ENCODE measurements at places on chromosomes 3 and 15.
A peak's percentile ranks its signal among the peaks of the same experiment; 100 is the strongest.

DNA sequence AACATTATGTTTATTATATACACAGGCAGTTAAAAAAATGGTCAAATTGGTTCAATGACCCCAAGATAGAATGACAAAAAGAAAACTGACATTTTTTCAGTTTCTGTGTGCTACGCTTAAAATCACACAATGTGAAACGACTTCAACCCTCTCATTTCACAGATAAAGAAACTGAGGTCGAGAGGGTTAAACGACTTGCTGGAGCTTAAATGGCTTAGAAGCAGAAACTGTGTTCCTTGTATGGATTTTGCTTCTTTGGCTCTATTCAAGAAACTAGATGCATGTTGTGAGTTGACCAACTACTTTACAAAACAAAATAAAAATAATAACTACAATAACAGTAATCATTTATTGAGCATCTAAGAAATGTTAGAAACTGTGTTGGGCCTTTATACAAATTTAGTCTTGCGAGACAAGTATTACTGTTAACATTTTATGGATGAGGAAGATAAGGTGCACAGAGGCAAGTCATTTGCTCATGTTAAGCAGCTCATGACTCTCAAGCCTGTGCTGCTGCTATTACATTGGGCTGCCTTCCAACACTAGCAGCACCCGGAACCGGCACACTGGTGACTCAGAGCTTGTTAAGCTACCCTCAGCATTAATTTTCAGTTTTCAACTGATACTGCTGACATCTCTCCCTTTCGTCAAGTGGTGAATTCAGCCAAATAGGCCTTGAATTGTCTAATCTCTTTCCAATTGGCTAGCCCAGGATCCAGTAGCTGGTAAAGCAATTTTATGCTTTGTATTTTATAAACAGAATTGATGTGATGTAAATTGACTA, 487.6 kb downstream of the NAALADL2 start:
- DNase-seq: peak; percentile 83

DNA sequence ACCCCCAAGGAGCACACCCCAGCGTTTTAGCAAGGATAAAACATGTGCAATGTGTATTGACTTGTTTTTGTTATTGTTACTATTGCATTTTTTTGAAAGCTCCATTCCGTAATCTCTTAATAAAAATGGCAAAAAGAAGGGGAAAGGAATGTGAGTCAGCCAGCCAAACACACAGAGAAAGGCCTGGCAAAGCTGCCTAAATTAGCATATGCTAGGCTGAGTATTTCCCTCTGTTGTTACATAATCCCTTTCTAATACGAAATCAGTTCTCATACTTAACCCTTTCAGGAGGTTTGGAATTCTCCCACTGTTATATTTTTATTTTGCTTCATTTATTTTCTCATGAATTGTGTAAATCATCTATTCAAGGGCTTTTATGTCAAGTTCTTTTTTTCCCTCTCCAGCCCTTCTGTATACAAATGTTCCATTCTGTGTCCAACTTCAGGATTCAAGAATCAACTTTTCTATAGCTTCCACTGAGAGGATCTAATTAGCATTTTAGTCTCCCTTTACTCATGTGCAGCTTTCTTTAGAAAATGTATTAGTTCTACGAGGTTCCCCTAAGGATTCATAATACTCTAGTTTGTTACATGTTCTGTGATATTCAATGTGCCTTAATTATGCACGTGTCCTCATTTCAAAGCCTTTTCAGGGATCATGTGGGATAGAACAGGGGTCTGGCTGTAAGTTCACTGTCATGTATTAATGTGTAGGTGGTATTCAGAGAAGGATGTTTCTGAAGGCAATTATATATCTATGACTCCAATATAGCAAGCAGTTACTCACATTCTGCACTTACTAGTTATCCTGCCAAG, 9.2 kb downstream of the CADM2 start:
- no peak for DNase-seq

- peak; percentile 24 for DNase-seq
Observed at GRCh38 chr15:71125831-71126450, 10.7 kb downstream of the THSD4 start.

- DNase-seq: no peak
Observed at GRCh38 chr3:99765042-99765942, 52.4 kb upstream of the CMSS1 start.

- peak; percentile 80 for DNase-seq
Observed at GRCh38 chr3:123841476-123842238, 42.5 kb downstream of the MYLK start.

- DNase-seq: no peak
Observed at GRCh38 chr15:92882697-92883162, 17.4 kb upstream of the CHD2 start.

- no peak for DNase-seq
Observed at GRCh38 chr3:71175691-71176365, 407.7 kb downstream of the FOXP1 start.

- no peak for DNase-seq
Observed at GRCh38 chr3:120894316-120895057, 13.5 kb upstream of the STXBP5L start.

DNA sequence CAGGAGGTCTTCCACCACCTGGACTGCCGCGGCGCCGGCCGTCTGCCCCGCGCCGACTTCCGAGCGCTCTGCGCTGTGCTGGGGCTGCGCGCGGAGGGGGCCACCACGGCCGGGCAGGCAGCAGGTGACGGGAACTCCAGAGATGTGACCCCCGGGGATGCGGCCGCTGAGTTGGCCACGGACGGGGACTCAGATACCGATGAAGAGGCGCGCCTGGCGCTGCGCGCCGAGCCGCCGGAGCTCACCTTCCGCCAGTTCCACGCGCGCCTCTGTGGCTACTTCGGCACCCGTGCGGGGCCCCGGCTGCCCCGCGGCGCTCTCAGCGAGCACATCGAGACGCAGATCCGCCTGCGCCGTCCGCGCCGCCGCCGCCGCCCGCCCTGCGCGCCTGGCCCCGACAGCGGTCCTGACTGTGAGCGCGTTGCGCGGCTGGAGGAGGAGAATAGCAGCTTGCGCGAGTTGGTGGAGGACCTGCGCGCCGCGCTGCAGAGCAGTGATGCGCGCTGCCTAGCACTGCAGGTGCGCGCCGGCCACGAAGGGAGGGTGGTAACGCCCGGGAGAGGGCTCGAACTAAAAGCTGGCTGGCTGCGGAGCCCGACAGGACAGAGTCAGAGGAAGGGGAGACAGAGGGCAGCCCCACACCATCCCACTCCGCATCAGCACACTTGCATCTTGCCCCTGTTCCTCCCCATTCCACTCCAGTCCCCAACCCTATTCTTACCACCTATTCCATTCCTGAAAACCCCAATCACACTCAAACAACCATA, 885 bp downstream of the EFCC1 start:
- peak; percentile 27 for DNase-seq

DNA sequence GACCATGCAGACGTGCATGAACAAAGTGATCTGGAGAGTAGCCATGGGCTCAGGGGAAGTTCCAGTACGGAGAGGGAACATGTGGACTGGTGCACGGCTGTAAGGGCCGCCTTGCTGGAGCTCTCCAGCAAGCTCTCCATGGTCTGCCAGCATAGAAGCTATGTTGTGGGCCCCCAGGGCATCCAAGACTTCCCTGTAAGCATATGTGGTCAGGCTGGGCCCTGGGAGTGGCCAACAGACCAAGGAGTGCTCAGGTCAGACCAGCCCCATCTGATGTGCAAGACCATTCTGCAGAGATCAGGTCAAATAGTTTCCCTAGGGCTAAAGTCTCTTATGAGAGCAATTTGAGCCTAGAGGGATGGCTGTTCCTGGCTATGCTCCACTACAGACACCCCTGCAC, 110.1 kb upstream of the DAZL start:
- no peak for DNase-seq

DNA sequence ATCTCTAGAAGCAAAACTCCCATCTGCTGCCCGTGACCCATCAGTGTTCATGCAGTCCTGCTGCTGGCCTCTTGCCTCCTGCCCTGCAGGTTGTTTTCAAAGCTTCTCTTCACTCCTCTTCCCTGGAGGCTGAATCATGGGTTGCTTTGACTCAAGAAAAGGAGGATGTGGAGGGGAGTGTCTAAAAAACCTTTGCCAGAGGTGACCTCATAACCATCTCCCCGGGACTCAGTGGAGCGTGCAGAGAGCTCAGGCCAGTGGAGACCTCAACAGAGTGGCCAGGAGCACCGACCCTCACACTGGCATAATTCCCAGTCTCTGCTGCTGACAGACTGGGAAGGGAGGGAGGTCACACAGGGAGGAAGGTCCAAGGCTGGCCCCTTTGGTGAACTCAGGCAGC, 60.9 kb upstream of the ITGA11 start:
- peak; percentile 44 for DNase-seq

- DNase-seq: peak; percentile 79
Observed at GRCh38 chr3:11530153-11530721, 113.5 kb downstream of the VGLL4 start.

- DNase-seq: no peak
Observed at GRCh38 chr15:79520654-79521053, 88.5 kb downstream of the MINAR1 start.

GRCh38 chr3:116034794-116035193, 410.5 kb downstream of the LSAMP start:
- no peak for DNase-seq

- DNase-seq: no peak
Observed at GRCh38 chr3:24867783-24868182, 373.1 kb upstream of the THRB start.

- no peak for DNase-seq
Observed at GRCh38 chr3:179438841-179439240, 12.4 kb downstream of the GNB4 start.

DNA sequence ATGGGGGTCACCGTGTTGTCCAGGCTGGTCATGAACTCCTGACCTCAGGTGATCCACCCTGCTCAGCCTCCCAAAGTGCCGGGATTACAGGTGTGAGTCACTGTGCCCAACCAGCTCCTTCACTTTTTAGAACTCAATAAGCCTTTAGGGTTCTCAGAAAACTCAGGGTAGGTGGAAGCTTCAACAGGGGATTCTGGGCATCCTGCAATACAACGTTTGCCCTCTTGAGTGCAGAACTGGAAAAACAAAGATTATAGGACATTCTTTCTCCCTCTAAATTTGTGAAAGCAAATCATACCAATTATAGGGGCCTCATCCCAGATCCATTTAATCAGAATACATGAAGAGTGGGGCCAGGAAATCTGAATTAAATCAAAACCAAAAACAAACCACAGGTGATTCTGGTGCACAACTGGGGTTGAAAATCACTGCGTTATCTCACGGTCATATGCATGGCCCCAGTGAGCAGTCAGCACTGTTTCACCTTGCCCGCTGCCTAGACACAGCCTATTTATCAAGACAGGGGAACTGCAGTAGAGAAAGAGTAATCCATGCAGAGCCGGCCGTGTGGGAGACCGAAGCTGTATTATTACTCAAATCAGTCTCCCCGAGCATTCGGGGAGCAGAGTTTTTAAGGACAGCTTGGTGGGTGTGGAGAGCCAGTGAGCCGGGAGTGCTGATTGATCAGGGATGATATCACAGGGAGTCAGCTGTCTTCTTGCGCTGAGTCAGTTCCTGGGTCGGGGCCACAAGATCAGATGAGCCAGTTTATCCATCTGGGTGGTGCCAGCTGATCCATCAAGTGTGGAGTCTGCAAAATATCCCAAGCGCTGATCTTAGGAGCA, 58.4 kb downstream of the TMEM44 start:
- peak; percentile 90 for DNase-seq

- no peak for DNase-seq
Observed at GRCh38 chr3:23590424-23591273, 215.1 kb upstream of the UBE2E1 start.

DNA sequence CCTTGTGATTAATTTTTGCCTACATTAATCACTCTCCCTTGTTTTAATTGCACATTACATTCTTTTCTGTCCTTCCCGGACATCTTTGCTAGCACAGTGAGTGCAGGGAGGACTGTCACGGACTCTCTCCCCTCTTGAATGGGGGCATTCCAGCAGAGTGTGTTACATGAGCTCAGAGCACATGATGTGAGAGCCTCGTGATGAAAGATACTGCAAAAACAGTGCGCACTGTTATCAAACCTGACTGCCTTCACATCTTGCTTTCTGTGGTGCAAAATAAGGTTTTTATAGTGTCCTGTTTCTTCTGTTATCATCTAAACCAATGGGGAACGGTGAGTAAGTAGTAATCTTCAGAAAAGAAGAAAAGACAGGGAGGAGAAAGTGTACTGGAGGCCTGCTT, 167.5 kb downstream of the PGPEP1L start:
- no peak for DNase-seq

DNA sequence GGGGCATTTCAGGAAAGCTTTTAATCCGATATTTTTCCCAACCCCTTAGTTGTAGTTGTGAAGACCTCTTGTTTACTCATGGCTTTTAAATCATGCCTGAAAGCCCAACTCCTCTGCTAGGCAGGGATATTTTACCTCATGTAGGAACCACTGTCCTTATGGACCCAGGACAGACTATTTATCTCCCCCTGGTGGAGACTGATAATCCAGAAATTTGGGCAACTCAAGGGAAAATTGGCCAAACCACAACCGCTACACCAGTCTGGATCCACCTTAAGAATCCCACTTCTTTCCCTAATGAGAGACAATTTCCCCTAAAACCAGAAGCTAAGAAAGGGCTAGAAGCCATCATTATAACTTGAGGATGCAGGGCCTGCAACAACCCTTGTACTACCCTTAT, 248.1 kb upstream of the STAC start:
- DNase-seq: no peak

DNA sequence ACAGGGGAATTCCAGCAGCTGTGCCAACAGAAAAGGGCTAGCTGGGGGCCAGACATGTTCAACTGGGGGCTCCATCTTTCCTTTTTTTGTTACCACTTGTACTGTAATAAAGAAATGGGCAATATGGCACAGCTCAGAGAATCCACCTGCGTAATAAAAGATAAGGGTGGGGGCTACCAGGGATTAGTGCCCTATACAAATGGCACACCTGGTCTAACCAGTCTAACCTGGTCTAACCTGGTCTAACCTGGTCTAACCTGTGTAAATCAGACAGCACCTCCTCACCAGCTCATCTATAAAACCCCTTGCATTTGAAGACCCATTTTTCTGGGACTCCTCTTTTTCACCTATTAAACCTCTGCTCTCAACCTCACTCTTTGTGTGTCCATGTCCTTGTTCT, 26.2 kb upstream of the CLDN16 start:
- no peak for DNase-seq

DNA sequence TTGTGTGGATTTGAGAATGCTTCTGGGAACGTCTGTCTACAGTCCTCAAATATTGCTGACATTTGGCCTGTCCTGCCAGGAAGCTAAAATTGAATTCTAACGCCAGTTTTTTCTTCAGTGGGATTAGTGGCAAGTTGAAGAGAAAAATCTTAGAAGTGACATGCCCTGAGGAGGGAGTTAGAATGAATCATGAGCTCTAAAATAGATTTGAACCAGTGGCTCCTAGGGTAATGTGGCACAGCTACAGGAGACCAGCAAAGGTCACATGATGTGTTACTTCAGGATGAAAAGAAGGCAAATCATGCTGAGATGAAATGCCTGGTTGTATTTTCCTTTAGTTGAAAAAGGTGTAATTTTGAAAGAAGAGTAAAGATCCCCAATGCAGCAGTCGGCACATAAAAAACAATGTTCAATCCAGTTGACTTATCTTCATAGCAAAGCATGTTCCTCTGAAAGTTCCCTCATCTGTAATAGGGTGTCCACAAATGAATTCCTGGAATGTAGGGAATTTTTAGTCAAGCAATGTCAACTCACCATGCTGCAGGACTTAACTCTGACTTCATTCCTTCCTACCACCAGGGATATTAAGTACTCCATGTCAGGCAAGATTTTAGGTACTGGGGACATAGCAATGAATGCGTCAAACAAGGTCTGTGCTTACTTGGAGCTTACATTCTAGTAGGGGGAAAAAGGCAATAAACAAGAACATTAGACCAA, 171.6 kb downstream of the CADPS start:
- no peak for DNase-seq
